ENCODE measurements at places on chromosomes 11 and 22. TPM values are rescaled to one million over a fixed set of nuclear protein-coding genes. Genes with fewer than 3 reads are reported as not detected.

DNA sequence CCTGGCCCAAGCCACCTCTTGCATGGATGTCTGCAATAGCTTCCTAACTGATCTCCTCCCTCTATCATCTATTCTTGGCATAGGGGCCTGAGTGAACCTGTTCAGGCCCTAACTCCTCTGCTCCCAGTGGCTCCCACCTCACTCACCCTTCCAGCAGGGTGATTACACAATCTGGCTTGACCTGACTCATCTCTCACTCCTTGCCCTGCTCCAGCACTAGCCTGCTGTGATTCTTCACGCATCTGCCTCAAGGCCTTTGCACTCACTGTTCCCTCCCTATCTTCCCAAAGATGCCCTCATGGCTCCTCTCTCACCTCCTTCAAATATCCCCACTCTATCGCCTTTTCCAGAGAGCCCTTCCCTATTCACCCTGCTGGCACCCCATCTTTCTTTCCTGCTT, 10.5 kb downstream of the SCN4B start:
- no peak overlapping the region for H3K27ac ChIP-seq
- no peaks in the 10 kb centered on the region for H3K36me3 ChIP-seq
- H3K27me3 ChIP-seq: peaks cover 19% of the 10 kb centered on the region
- H3K4me3 ChIP-seq: no peak overlapping the region

DNA sequence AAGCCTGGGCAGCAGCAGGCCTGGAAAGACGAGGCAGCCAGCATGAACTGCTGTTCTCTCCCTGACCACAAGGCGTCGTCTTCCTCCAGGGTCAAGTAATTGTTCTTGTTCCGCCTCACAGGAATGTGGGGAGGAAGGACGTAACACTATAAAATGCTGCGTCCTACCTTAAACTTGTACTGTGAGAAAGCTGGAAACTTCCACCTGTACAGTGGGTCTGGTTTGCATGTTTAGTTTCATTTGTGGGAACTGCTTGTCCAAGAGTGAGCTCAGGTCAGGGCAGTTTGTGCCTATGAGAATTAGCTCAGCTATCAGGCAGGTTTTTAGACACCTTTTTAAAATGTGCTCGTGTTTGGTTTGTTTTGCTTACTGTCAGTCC, 55.2 kb downstream of the PANX1 start:
- H3K27me3 ChIP-seq: no peaks in the 10 kb centered on the region
- no peak overlapping the region for H3K4me3 ChIP-seq
- DNase-seq: no peak
- no peak overlapping the region for H3K27ac ChIP-seq

DNA sequence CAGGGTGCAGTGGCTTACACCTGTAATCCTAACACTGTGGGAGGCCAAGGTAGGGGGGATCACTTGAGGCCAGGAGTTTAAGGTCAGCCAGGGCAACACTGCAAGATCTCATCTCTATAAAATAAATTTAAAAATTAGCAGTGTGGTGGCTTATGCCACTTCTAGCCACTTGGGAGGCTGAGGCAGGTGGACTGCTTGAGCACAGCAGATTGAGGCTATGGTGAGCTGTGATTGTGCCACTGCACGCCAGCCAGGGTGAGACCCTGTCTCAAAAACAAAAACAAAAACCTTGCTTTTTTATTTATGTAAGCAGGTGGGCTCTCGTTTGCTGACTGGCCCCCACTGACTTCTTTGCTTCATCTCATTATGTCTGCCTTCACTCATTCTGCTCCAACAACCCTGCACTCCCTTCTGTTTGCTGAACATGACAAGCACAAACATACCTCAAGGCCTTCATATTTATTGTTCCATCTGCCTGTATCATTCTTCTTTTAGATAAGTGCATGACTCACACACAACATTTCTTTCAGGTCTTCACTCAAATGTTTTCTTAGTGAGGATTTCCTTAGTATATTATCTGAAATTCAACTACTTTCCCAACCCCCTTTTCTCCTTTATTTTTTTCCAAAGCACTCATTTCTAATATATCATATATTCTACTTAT, 32.4 kb upstream of the CLNS1A start:
- no peak for DNase-seq
- no peaks in the 10 kb centered on the region for H3K4me1 ChIP-seq
- H3K4me3 ChIP-seq: no peak overlapping the region

GRCh38 chr22:32079130-32080089, 36.3 kb downstream of the SLC5A1 start:
- peaks cover under 1% of the 10 kb centered on the region for H3K27me3 ChIP-seq
- peaks cover 5% of the 10 kb centered on the region for H3K4me1 ChIP-seq

DNA sequence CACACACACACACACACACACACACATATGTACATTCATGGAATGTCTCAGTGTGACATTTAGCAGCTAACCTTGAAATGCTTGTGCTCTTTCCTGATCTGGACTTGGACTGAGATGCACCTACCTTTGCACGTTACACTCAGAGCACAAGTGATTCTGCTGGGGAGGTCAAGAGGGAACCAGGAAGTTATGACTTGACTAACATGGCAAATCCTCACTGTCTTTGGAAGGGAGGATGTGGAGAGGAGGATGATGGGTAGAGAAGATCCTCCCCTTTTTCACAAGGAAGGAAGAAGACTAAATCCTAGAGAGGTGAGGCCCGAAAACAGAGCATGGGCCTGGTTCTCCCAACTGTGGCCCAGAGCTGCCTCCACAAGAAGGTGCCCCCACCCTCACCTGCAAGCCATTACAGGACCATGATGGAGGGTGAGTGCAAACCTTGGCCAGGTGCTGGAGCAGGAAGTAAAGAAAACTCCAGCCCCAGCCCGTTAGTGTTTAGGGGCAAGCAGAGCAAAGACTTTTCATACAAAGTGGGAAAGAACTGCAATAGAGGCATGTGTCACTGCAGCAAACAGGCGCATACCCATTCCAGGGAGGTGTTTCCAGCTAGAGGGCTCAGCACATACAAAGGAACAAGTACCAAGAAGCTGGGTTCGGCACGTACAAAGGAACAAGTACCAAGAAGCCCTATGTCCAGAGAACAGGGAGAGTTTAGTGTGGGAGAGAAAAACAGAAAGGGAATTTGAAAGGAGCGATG, 26.4 kb downstream of the SCN4B start:
- H3K27ac ChIP-seq: no peak overlapping the region
- no peak overlapping the region for H3K4me3 ChIP-seq
- no peaks in the 10 kb centered on the region for H3K27me3 ChIP-seq
- DNase-seq: no peak

The E2F8 gene
- 2.7 TPM for total RNA-seq

The APOL2 gene
- 15.6 TPM for total RNA-seq

GRCh38 chr22:26784772-26785171, 127.4 kb downstream of the MIAT start:
- H3K4me3 ChIP-seq: no peak overlapping the region
- no peaks in the 10 kb centered on the region for H3K4me1 ChIP-seq
- peaks cover 34% of the 10 kb centered on the region for H3K36me3 ChIP-seq
- DNase-seq: no peak

GRCh38 chr22:25167834-25168601, 31.6 kb upstream of the CRYBB3 start:
- H3K27me3 ChIP-seq: no peaks in the 10 kb centered on the region
- peaks cover 19% of the 10 kb centered on the region for H3K4me1 ChIP-seq
- no peak for DNase-seq
- H3K36me3 ChIP-seq: peaks cover 13% of the 10 kb centered on the region

The RAC2 gene
- 3.9 TPM for total RNA-seq

- H3K4me3 ChIP-seq: no peak overlapping the region
- no peaks in the 10 kb centered on the region for H3K4me1 ChIP-seq
- no peak overlapping the region for H3K27ac ChIP-seq
These were observed 266.9 kb downstream of the AASDHPPT start for GRCh38 chr11:106344394-106344793.

The CASP5 gene
- total RNA-seq: not detected

DNA sequence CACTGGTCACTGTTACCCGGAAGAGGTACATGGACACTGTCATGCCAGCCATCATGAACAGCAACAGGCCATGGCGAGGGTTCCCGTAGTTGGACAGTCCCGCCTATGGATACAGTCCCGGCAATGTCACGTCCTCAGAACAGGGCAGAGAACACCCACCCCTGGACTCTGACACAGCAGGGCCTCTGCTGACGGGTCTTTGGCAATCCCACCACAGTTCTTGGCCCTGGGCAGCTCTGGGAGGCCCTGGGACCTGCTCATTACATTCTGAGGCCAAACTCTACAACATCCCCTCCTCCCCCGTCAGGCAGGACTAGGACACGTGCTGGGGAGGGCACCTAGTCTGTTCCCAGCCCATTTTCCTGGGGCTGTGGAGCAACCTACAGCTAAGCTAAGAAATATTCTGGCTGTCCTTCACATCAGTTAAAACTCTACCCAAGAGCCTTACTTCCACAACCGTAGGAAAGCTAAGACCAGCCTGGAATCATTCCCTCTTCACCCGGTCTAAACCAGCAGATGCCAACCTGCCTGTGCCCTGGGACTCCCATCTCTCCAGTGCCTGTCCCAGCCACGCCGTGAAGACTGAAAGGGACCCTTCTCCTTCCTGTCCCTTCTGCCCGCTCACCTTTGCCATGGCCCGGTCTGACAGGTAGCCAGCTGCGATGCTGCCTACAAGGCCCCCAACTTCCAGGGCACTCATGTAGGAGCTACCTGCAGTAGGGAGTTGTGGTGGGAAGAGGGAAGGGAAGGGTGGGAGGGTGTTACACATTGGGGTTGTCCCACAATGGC, 4.5 kb downstream of the SLC37A4 start:
- peaks cover 34% of the 10 kb centered on the region for H3K36me3 ChIP-seq
- H3K27ac ChIP-seq: no peak overlapping the region
- H3K27me3 ChIP-seq: no peaks in the 10 kb centered on the region

DNA sequence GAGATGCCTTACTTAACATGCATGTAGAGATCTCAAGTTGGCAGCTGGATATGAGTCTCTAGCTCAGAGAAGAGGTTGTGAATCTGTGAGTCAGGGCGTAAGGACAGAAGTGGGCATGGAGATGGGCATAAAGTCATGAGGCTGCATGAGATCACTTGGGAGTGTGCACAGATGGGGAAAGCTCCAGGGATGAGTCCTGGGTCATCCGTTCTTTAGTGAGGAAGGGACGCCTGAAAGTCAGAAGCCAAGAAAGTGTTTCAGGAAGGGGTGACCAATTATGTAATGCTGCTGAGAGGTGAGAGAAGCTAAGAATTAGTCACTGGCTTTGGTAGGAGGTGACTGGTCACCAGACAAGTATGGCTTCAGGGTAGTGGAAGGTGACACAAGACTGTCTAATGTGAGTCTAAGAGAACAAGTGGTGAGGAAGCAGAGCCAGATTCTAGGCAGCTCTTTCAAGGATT, 6.7 kb downstream of the ACP2 start:
- H3K36me3 ChIP-seq: peaks cover 81% of the 10 kb centered on the region
- no peak overlapping the region for H3K27ac ChIP-seq
- H3K4me3 ChIP-seq: no peak overlapping the region
- H3K4me1 ChIP-seq: peaks cover 7% of the 10 kb centered on the region
- no peak for DNase-seq
- H3K27me3 ChIP-seq: no peaks in the 10 kb centered on the region

DNA sequence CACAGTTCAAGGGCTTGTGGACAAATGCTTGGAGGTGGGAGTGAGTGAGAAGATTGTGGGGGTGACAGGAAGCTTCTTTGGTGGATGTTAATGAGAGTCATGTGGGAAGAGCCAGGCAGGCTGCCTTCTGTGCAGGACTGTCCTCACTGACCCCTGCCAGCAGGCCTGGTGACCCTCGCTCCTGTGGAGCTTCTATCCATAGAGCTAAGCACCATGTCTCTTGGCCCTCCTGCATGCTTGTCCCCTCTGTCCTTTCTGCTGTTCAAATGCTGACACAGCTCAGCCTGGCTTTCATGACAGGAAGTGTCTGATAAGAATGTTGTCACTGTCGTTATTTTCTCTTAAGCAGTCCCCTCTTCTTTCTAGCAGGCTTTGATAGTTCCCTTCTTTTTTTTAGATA, 37.6 kb downstream of the NAT10 start:
- H3K36me3 ChIP-seq: peaks cover 100% of the 10 kb centered on the region
- no peak overlapping the region for H3K27ac ChIP-seq
- no peaks in the 10 kb centered on the region for H3K27me3 ChIP-seq
- no peak overlapping the region for H3K4me3 ChIP-seq

DNA sequence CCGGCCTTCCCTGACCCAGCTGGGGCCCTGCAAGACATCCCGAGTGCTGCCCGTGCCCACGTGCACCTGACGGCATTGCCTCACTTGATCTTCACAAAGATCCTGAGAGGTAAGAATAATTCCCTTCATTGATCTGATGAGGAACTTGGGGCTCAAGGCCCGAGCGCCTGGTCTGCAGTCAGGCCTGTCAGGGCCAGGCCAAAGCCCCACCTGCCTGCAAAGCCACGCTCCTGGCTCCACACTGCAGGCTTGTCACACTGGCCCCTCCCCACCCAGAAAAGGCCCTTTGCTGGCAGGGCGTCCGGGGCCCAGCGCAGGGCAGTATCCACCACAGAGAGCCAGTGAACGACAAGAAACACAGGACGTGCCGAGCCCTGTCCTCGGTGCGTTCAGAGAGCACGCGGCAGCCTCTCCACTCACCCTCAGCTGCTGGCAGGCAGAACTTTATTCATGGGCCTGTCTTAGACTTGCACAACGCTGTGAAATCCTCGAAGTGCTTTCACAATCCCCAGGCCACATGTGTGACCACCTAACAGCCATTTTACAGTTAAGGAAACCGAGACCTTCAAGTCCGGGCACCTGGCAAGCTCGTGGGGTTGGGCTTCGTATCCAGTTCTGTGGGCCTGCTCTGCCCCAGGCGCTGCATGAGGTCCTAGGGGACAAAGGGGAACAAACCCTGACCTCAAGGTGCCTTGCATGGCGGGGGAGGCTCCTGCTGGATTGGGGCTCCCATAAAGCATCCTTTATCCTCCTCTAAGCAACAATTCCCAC, 14.8 kb downstream of the KIAA0930 start:
- no peaks in the 10 kb centered on the region for H3K36me3 ChIP-seq
- peak overlapping the region; percentile 86 for H3K27ac ChIP-seq
- H3K27me3 ChIP-seq: no peaks in the 10 kb centered on the region
- peak; percentile 85 for DNase-seq

The LDHA gene
- total RNA-seq: 724 TPM

The TIMM10B gene
- total RNA-seq: 23.0 TPM

- H3K4me1 ChIP-seq: no peaks in the 10 kb centered on the region
- no peak overlapping the region for H3K4me3 ChIP-seq
- DNase-seq: no peak
- H3K27ac ChIP-seq: no peak overlapping the region
- H3K36me3 ChIP-seq: peaks cover 43% of the 10 kb centered on the region
These were observed 56.5 kb upstream of the APOA1 start for GRCh38 chr11:116893906-116894305.

Data from suprapubic skin (tissue), 4 donors.